Gastrocnemius medialis (tissue), 4 donors: ENCODE measurements at places on chromosomes 16 and 17. TPM values are rescaled to one million over a fixed set of nuclear protein-coding genes. Genes with fewer than 3 reads are reported as not detected.

DNA sequence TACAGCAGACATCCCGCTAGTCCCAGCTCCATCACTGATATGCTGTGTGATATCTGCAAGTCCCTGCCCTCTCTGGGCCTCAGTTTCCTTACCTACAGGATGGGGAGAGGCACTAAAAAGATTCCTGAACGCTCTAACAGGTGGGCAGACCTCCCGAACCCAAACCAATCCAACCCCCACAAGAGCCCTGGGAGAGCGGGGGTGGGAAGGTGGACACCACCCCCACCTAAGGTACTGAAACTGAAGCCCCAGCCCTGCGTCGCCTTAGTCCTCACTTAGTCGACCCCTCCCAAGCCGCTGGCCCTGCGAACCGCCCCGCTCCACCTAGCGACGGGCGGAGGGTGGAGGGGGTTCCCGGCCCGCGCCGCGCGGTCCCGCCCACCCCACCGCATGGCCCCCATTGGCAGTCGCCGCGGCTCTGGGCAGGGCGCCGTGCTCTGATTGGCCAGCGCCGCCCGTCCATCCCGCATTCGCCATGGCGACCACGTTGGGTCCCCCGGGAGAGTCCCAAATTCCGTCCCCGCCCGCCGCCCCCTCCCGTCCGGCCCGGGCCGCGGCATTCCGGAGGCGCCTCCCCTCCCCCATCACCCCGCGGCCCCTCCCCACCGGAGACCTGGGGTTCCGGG lies 578 bp downstream of the CCDC102A start:
- H3K4me1 ChIP-seq, result peaks cover 6% of the 10 kb centered on the region
- no peaks in the 10 kb centered on the region for H3K27me3 ChIP-seq
- peak; percentile 78 for DNase-seq
- peak overlapping the region; percentile 81 for H3K4me3 ChIP-seq

GRCh38 chr16:1535391-1536291 lies 2.2 kb downstream of the TMEM204 start:
- H3K4me3 ChIP-seq, result peak overlapping the region; percentile 66
- no peaks in the 10 kb centered on the region for H3K36me3 ChIP-seq
- no peak for DNase-seq
- peak overlapping the region; percentile 91 for H3K27ac ChIP-seq

- no peak overlapping the region for H3K4me3 ChIP-seq
- H3K27me3 ChIP-seq, result no peaks in the 10 kb centered on the region
- H3K27ac ChIP-seq, result no peak overlapping the region
- H3K36me3 ChIP-seq, result no peaks in the 10 kb centered on the region
- no peaks in the 10 kb centered on the region for H3K4me1 ChIP-seq
Measured at GRCh38 chr17:41480136-41480535, 815 bp downstream of the KRT35 start.

- no peak overlapping the region for H3K4me3 ChIP-seq
- H3K27me3 ChIP-seq, result no peaks in the 10 kb centered on the region
- no peak for DNase-seq
- no peaks in the 10 kb centered on the region for H3K36me3 ChIP-seq
- H3K4me1 ChIP-seq, result no peaks in the 10 kb centered on the region
Measured at GRCh38 chr17:66487981-66488468, 185.6 kb downstream of the PRKCA start.

Gene SLC39A11
- total RNA-seq, result 28.4 TPM
